ENCODE measurements at places on chromosomes 3 and 15.
A peak's percentile ranks its signal among the peaks of the same experiment; 100 is the strongest.

DNA sequence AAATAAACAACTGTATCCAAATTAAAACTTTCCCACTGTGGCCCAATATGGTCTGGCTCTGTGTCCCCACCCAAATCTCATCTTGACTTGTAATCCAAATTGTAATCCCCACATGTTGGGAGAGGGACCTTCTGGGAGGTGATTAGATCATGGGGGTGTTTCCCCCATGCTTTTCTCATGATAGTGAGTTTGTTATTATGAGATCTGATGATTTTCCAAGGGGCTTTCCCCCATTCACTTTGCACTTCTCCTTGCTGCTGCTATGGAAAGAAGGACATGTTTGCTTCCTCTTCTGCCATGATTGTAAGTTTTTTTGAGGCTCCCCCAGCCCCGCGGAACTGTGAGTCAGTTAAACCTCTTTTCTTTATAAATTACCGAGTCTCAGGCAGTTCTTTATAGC lies 55.0 kb downstream of the MINDY4B start:
- no peak for DNase-seq

DNA sequence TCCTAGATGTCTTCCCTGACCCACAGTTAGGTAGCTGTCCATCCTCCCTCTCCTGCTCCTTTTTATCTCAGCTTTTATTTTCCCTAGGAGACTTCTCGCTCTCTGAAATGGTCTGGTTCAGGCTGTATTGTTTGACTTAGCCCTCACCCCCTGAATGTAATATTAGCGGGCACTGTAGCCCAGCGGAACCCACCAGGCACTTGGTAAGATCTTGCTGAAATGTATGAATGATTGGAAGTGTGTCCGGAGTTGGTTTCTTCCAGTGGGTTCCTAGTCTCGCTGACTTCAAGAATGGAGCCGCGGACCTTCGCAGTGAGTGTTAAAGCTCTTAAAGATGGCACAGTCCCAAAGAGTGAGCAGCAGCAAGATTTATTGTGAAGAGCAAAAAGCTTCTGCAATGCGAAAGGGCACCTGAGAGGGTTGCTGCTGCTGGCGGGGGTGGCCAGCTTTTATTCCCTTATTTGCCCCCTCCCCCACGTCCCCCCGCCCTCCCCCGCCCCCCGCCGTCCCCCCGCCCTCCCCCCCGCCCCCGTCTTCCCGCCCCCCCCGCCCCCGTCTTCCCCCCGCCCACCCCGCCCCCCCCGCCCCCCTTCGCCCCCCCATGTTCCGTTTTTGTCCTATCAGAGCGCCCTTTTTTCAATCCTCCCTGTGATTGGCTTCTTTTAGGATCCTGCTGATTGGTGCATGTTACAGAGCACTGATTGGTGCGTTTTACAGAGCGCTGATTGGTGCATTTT lies 694 bp upstream of the EEFSEC start:
- no peak for DNase-seq

DNA sequence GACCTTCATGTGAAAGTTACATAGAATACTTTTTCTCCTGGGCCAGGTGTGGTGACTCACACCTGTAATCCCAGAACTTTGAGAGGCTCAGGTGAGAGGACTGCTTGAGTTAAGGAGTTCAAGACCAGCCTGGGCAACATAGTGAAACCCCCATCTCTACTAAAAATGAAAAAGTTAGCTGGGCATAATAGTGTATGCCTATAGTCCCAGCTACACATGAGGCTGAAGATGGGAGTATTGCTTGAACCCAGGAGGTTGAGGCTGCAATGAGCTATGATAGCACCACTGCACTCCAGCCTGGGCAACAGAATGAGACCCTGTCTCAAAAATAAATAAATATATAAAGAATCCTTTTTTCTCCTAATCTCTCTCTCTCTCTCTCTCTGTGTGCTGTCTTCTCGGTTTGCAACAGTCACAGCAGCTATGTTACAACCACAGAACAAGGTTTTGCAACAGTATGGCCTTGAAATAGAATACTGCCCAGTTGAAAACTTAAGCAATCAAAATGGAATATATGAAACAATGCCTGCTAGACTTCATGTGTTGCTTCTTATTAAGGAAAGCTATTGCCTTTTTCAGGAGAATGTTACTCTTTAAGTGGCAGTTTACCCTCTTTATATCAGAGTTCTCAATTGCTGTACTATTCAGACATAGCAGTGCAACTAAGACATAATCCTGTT lies 12.3 kb upstream of the DENND4A start:
- no peak for DNase-seq

- DNase-seq: no peak
These were observed 20.9 kb downstream of the PGBD4 start for GRCh38 chr15:34122771-34123183.

DNA sequence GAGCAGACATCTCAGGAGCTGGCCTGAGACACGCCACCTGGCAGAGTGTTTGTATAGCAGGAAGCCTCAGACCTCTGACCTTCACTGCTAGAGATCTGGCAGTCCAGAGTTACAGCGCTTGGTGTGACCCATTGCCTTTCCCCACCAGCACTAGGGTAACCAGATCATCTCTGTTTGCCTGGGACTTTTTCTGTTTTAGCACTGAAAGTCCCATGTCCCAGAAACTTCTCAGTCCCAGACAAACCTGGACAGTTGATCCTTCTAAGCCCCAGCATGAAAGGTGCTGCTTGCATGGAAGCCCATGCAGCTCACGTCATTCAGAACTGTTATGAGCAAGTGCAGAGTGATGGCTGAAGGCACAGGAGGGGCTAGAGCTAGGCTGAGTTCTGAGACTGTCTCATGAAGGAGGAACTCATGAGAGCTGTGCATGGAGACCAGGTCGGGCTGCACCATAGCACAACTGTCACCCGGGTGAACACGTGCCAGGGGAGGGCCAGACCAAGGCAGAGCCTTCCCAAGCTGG lies 18.2 kb upstream of the AHSG start:
- no peak for DNase-seq

DNA sequence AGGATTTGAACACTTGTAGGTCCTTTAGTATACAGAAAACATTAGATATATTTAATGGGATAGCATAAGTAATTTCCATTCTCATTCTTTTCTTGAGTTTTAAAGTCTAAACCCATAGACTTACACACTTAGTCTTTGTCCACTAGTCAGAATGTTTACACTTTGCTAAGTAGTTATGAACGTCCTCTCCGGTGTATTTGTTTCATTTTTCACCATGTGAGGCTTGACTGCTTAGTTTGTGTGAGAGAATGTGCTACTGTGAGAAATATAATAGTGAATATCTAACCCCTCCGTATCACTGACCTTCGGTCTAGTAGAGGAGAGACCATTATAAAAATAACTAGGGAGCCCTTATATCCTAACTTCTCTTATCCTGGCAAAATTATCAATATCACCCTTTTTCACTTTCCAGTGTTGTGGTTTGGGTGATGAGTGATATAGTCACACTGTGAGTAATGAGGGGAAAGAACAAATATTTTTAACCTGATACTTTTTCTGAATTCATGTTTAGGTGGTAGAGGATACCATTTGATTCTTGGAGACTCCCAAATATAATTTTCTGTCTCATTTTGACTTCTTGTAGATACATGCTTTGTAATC lies 122.4 kb downstream of the UBE2E2 start:
- DNase-seq: no peak

DNA sequence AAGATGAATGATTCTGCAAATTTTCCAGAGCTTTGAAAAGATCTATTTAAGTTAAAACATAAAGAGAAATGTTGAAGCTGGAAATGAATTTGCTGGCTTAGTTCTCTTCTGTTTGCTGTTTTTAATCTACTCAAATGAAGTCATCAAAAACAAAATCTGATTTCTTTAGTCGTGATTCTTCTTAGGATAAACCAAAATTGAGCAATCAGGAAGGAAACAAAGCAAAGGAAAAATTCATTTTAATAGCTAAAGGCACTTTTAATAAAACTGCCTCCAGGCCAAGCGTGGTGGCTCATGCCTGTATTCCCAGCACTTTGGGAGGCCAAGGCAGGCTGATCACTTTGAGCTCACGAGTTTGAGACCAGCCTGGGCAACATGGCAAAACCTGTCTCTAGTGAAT lies 91.2 kb downstream of the DUT start:
- DNase-seq: no peak

- DNase-seq: no peak
These were observed 15.5 kb upstream of the LRRN1 start for GRCh38 chr3:3783696-3784095.

- no peak for DNase-seq
These were observed 749.7 kb upstream of the ARPP21 start for GRCh38 chr3:34889641-34890040.

- no peak for DNase-seq
These were observed 831.5 kb upstream of the NR2F2 start for GRCh38 chr15:95498961-95499360.

- DNase-seq: no peak
These were observed 37.7 kb upstream of the NAALADL2 start for GRCh38 chr3:174821477-174821876.

- no peak for DNase-seq
These were observed 117.5 kb upstream of the PROK2 start for GRCh38 chr3:71902258-71903111.

DNA sequence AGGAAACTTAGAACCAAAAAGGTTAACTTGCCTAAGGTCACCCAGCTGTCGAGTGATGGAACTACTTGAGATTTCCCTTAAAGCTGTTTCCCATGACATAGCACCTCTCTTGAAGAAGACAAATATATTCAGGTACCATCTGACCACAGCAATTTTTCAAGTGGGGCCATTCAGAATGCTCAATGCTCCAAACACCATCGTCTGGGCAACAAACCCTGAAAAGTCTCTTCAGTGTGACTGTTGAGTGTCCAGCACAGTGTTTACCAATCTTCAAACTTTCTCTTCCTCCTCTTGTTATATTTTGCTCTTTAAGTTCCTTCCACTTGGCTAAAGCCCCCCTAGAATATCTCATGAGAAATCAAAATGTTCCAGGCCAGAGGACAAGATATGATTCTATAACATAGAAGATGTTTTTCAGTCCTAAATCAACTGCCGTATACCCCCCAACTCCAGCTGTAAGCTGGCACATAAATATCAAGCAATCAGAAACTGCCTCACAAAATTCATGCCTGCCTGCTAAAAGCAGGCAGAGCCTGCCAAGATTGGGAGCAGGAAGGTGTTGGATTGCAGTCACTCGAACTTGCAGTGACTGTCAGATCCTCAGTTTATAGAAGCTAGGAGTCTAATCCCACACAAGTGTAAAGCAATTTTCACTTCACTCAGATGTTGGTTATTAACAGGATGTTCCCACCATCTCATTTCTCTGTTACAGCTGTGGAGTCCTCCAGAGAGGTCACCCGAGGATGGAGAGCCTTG lies 230.5 kb upstream of the MRPL3 start:
- no peak for DNase-seq

- no peak for DNase-seq
These were observed 1.5 kb upstream of the FSIP1 start for GRCh38 chr15:39784125-39784524.

GRCh38 chr15:63497642-63498467 lies 6.5 kb upstream of the USP3 start:
- DNase-seq: peak; percentile 50

DNA sequence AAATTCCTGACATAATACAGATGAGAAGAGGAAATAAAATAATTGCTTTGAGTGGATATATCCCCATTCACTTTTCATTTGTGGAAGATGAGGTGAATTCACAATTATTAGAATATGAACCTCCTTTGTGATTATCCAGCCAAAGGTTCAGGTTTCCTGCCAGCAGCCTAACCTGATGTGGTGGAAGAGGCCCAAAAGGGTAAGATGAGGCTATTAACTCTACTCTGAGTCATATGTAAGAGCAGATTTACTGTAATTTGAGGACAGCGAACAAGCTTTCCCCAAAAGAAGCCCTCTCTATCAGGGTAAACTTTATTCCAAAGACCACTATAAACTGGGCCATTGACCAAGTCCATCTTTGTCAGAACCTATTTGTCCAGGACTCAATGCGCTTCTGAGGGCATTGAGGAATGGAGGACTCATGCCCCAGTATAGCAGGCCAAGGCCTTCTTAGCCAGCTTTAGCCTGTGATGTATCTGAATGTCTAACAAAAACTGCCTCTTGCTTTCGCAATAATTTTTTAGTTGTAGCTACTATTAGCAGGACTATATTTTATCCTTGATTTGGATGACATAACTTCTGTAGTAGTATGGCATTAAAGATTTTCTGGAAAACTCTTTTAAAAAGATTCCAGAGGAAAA lies 91.1 kb upstream of the ARL6 start:
- no peak for DNase-seq

DNA sequence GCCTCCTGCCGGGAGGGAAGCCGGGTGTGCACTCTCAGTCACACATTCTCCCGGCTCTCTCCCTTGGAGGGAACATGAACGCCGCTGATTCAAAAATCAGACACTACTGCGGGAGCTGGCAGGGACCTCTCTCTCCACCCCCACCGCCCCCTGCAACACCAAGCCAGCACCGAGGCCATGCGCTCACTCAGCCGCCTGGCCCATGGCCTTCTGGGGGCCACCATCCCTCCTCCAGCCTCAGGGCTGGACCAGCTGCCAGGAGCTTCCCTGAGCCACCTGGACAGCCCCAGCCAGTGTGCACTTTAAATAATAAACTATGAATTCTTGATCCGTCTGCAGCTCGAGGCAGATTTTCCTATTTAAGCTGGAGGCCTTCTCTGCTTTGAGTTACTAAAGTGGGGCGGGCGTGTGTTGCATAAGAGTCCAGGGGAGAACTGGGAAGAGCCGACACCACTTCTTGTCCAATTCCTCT lies 30.6 kb downstream of the ADAMTS17 start:
- no peak for DNase-seq

- no peak for DNase-seq
These were observed 50.8 kb upstream of the CACNA2D3 start for GRCh38 chr3:54071601-54072000.

DNA sequence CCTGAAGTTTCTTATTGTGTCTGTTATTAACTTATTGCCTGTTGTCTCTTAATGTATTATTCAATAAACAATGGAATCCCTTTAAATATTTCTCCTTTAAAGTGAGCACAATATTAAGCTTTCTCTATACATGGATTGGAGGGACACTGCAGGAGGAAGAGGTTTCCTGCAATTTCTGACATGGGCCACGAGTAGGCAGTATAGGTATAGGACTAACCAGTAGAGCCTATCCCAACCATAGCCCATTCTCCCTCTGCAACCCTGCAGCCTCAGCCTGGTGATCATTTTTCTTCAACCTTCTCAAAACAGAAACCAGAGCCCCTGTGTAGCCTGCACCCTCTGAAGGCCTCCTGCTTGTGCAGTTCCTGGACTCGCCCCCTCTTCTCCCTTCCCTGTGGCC lies 124.8 kb downstream of the NEK10 start:
- no peak for DNase-seq
